ENCODE measurements at places on chromosomes 3 and 15. TPM values are rescaled to one million over a fixed set of nuclear protein-coding genes. Genes with fewer than 3 reads are reported as not detected.

The GOLGA6B gene
- total RNA-seq = not detected

The ADCY5 gene
- 0.34 TPM for total RNA-seq

The DOCK3 gene
- total RNA-seq = 0.44 TPM

The KIF7 gene
- total RNA-seq = 3.2 TPM

The ISLR2 gene
- total RNA-seq = 0.11 TPM

Measured in A549 treated with Mapracorat at 1 μM for 4 hours (cell line).